Breast epithelium (tissue), 4 donors: ENCODE measurements at places on chromosomes 1 and 21. TPM values are rescaled to one million over a fixed set of nuclear protein-coding genes. Genes with fewer than 3 reads are reported as not detected.
A peak's percentile ranks its signal among the peaks of the same experiment; 100 is the strongest.

DNA sequence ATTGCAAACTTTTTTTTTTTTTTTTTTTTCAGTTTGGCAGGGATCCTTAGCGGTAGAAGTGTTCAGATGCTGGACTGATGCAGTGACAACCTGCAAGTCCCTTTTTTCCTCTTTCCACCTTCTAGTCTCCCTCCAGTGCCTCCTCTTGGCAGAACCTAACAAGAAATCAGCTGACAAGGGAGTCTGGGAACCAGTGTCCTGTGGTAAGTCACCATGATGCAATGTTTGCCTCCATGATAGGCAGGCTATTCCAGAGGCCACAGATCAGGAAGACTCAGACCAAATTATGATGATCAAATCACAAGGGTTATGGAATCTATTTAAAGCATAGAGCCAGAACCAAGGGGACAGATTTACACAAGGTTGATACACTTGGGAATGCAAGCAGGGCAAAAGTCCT is 3.0 kb upstream of the CD34 start:
- no peak overlapping the region for H3K27ac ChIP-seq
- H3K27me3 ChIP-seq = peaks cover 5% of the 10 kb centered on the region
- H3K4me3 ChIP-seq = no peak overlapping the region
- peaks cover 9% of the 10 kb centered on the region for H3K4me1 ChIP-seq
- no peaks in the 10 kb centered on the region for H3K36me3 ChIP-seq
- no peak for DNase-seq

GRCh38 chr1:164779376-164779775 is 220.4 kb downstream of the PBX1 start:
- H3K27ac ChIP-seq = no peak overlapping the region
- no peak for DNase-seq
- H3K4me1 ChIP-seq = no peaks in the 10 kb centered on the region
- H3K36me3 ChIP-seq = no peaks in the 10 kb centered on the region

GRCh38 chr1:175054736-175055135 is 12.9 kb upstream of the TNN start:
- H3K27me3 ChIP-seq = no peaks in the 10 kb centered on the region
- no peaks in the 10 kb centered on the region for H3K36me3 ChIP-seq
- H3K4me3 ChIP-seq = no peak overlapping the region
- no peak overlapping the region for H3K27ac ChIP-seq
- no peaks in the 10 kb centered on the region for H3K4me1 ChIP-seq
- no peak for DNase-seq

DNA sequence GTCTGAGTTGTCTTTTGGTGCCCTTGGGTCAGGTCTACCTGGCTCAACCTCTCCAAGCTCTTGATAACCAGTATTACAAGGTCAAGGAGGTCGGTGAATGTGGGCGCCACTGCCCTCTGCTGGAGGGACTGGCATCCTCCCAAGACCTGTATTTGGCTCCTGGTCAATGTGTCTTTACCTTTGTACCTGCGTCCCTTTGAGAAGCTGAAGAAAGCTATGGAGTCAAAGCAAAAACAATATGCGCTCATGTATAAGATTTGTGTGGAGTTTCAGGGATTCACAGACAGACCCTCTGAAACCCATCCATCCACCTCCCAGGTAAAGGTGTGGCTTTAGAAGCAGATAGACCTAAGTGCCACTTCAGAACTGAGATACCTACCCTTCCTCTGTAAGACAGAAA is 61.8 kb upstream of the NBL1 start:
- no peak overlapping the region for H3K27ac ChIP-seq
- H3K4me1 ChIP-seq = no peaks in the 10 kb centered on the region
- H3K36me3 ChIP-seq = no peaks in the 10 kb centered on the region
- DNase-seq = peak; percentile 69

DNA sequence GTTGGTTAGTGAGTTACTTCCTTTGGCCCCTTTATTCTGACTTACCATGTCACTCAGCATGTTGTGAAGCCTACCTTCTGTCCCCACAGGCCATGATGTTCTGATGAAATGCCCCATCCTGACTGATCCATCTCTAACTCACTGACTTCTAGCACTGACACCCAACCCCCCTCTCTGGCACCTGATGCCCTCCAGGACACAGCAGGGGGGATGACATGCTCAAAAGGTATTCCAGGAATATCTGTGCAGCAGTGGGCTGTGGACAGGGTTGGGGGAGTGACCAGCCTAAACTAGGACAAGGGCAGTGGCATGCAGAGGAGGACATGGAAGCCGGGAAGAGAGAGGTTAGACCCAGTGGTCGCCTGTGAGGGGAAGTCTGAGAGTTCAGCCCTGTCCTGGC is 25.5 kb downstream of the SYT2 start:
- peaks cover 19% of the 10 kb centered on the region for H3K27me3 ChIP-seq
- no peak overlapping the region for H3K4me3 ChIP-seq
- no peak overlapping the region for H3K27ac ChIP-seq
- H3K4me1 ChIP-seq = no peaks in the 10 kb centered on the region
- H3K36me3 ChIP-seq = no peaks in the 10 kb centered on the region
- DNase-seq = no peak

GRCh38 chr1:179742717-179743678 is at the start of gene FAM163A:
Gene FAM163A, plus strand, starts transcription at chr1:179743291. Its CDS starts 69,807 bp downstream, at chr1:179813098.
- H3K4me3 ChIP-seq = peak within 1 kb of the TSS; percentile 40
- DNase-seq = no peak
- H3K27ac ChIP-seq = no peak within 1 kb of the TSS
- H3K4me1 ChIP-seq = no peaks in the 10 kb centered on the region
- no peaks in the 10 kb centered on the region for H3K36me3 ChIP-seq

The WNT4 gene
- total RNA-seq = not detected

The C1orf226 gene
- 13.8 TPM for total RNA-seq

The KCNJ6 gene
- not detected for total RNA-seq

The ERICH3 gene
- total RNA-seq = under 0.01 TPM
